ENCODE measurements at places on chromosomes 1 and 21.

GRCh38 chr1:15749399-15750291 is 7.3 kb downstream of the TMEM82 start:
- DNase-seq = no peak

- DNase-seq = no peak
Observed at GRCh38 chr1:170041423-170042192, 32.9 kb downstream of the KIFAP3 start.

DNA sequence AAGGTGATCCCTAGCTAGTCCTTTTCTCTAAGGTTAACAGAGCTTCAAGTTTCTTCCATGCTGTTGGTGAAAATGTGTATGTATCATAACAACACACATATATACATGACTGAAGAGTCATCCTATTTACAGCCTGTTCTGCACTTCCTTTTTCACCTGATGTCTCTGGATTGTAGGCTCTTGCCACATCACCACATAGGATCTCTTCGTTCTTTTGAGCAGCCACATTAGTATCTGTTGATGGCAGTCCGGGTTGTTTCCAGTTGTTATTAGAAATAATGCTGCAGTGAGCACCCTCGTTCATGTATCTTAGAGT is 19.7 kb downstream of the MRPL37 start:
- DNase-seq = no peak

GRCh38 chr1:154657556-154657955 is 49.6 kb upstream of the ADAR start:
- DNase-seq = no peak

DNA sequence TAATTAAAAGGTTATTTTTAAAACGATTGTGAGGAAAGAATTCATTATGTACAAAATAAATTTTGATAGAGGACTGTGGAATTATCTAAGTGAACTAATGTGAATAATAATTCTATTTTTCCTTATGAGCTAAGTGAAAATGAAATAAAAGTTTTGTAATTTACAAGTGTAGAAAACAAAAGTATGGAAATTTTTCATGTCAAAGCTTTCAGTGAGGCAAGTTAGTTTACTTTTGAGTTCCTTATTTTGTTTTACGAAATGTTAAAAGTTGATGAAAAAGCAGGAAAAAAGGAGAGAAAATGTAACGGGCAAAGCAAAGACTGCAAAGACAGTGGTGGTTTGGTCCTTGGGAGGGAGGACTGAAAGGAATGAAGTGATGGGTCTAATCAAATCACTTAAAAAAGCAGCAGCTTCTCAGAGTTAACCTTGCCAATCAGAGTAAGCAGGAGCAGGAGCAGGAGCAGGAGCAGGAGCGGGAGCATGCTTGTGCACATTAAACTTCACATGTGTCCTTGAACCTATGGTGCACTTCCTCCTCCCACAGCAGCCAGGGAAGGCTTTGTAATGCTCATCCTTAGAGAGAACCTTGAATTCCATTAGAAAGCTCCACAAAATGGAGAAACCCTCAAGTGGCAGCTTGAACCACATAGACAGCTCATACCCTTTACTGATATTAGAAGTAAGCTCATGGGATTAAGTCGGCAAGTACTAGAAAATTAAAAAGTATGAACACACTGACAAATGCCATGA is 133.4 kb downstream of the LHX4 start:
- DNase-seq = no peak

- DNase-seq = no peak
Observed at GRCh38 chr1:182476625-182477024, 26.7 kb downstream of the RGSL1 start.

- DNase-seq = no peak
Observed at GRCh38 chr21:44723177-44724131, 12.1 kb upstream of the TSPEAR start.

DNA sequence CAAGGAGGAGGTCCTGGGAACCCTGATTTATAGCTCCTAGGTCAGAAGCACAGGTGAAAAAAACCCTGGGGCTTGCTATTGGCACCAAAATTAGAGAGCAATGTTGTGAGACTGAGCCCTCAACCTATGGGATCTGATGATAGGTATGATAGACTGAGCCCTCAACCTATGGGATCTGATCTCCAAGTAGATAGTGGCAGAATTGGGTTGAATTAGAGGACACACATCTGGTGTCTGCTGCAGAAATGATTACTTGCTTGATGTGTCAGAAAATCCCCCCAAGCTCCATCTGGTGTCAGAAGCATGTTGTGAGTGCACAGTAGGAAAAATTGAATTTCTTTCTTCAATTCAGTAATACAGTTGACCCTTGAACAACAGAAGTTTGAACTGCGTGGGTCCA is 62.4 kb downstream of the MAP3K21 start:
- no peak for DNase-seq

DNA sequence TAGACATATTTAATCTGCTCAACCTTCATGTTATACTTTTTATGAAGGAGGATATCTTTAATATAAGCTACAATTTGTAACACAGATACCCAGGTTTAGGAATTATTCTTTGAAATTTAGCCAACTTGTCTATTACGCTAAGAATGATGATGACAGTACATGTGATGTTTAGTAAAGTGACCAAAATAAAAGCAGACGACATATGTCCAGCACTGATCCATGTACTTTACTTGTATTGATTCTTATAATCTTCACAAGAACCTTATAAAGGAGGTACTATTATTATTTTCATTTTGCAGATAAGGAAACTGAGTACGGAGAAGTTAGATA is 37.2 kb upstream of the ATG4C start:
- DNase-seq = no peak

- DNase-seq = no peak
Observed at GRCh38 chr1:215045698-215046308, 36.7 kb upstream of the KCNK2 start.

DNA sequence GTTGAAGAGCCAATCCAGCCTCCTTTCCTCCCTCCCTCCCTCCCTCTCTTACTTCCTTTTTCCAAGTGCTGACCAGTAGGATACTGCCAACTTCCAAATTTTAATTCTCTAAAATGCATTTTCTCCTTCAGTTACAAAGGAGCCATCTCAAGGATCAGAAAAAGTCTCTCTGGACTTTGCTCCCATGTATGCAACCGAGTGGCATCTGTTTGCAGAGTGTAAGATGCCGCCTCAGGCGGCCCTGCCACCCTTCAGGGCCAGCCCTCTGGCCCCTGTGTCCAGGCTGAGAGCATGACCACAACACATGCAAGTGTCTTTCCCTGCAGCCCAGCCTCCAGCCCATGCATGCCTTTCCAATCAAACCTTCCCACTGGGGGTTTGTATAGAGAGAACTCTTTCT is 205.3 kb upstream of the RAB4A start:
- no peak for DNase-seq

- DNase-seq = no peak
Observed at GRCh38 chr21:33872881-33873515, 42.6 kb downstream of the ATP5PO start.

- no peak for DNase-seq
Observed at GRCh38 chr21:46369520-46370235, 45.7 kb downstream of the PCNT start.

DNA sequence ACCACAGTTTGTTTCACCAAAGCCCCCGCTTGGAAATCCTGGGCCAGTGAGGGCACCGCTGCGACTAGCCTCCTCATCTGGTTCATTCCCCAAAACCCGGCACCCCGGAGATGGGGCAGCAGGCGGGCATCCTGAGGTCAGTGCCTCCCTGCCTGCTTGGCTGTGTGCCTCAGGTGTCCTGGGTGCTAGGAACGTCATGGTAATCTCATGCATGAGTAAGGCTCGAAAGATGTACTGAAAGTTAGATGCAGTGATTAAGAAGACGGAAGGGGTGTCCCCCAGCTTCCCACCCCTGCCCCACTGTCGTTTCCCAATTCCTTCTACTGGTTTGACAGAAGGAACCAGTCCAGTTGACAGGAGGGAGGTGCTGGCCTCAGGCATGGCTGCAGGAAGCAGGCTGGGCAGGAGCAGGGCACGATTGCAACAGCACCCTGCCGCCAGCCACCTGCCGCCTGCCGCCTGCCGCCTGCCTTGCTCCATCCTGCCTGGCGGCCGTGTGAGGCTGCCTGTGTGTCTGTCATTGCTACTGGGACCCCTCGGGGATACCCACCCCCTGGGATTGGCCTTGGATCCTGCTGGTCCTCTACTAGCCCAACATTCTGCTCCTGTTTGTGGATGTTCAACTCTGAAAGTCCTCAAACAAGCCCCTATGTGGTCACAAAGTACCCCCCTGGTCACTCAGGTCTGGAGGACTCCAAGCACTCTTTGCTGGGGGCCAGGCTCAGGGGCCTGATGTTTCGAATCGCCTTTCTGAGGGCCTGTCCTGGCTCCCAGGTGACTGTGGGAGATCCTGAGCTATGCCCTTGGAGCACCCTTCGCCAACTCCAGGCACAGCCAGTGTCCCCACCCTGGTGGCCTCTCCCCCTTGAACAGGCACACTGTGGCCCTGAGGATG is 73.0 kb upstream of the IFFO2 start:
- DNase-seq = no peak

GRCh38 chr1:111792249-111792648 is 36.5 kb downstream of the DDX20 start:
- no peak for DNase-seq

GRCh38 chr21:36706951-36707762 is 8.2 kb downstream of the SIM2 start:
- DNase-seq = no peak

- no peak for DNase-seq
Observed at GRCh38 chr1:184624626-184625025, 130.0 kb downstream of the EDEM3 start.

DNA sequence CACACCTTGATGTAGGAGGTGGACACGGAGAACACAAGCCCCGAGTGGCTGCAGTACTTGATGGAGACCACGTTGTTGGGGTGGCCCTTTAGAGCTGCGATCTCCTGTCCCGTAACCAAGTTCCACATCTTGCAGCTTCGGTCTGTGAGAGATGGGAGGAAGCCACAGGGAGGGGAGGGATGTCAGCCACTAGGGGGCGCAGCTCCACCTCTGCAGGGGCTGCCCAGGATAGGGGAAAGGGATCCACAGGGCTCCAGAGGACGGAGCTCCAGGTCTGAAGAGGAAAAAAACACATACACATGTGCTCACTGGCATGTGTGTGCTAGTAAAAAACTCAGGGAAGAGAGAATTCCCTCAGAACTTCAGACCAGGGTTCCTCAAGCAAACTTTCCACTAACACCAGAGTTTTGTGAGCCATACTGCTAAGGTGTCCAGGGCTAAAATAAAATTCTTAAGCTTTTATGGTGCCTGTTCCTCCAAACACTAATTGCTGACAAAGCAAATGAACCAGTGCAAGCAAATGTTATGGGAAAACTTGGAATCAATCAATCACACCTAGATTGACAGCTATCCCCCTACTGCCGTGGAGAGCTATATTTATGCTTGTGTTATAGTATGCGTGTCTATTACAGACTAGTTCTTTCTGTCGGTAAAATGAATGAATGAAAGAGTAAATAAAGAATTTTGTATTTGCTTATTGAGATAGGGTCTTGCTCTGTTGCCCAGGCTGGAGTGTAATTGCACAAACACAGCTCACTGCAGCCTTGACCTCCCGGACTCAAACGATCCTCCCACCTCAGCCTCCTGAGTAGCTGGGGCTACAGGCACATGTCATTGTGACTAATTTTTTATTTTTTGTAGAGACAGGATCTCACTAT is 43.7 kb downstream of the KIF21B start:
- DNase-seq = peak; percentile 48

DNA sequence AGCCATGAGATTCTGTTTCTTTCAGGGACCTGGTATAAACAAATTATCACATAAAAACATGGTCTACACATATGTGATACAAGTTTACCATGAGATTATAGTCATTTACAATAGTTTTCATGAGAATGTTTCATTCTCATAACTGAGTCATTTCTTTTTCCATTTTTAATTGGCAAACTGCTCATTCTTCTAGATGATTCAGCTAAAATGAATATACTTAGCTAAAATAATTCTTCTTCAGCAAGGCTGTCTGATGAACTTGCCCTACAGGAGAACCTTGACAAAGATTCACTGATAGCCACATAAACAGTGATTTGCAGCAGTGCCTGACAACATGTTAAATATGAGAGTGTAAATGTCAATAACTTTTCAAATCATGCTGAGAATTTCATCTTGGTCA is 253.2 kb downstream of the FMN2 start:
- no peak for DNase-seq

DNA sequence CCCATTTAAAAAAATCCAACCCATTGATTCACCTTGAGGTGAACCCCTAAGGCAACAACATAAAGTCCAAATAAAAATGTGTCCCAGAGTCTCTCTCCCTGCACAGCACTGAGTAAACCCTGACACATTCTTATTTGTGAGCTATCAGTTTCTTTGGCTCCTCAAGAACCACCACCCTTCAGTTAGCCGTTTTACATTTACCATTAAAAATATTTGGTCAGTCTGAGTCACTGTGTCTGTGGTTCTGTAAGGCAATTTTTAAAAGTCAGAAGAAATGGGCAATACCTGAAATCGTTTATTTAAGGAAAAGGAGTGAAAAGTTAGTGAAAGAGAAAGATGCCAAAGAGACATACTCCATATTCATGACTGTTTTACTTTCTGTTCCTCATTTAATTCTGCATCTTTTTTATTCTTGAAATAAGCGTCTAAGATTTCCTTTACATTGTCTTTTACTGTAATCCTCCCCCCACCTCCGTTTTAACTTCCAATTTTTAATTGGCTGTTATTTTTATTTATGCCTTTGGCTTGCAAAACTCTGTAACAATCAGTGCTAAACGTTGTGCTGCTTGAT is 91.7 kb upstream of the IVNS1ABP start:
- DNase-seq = no peak

DNA sequence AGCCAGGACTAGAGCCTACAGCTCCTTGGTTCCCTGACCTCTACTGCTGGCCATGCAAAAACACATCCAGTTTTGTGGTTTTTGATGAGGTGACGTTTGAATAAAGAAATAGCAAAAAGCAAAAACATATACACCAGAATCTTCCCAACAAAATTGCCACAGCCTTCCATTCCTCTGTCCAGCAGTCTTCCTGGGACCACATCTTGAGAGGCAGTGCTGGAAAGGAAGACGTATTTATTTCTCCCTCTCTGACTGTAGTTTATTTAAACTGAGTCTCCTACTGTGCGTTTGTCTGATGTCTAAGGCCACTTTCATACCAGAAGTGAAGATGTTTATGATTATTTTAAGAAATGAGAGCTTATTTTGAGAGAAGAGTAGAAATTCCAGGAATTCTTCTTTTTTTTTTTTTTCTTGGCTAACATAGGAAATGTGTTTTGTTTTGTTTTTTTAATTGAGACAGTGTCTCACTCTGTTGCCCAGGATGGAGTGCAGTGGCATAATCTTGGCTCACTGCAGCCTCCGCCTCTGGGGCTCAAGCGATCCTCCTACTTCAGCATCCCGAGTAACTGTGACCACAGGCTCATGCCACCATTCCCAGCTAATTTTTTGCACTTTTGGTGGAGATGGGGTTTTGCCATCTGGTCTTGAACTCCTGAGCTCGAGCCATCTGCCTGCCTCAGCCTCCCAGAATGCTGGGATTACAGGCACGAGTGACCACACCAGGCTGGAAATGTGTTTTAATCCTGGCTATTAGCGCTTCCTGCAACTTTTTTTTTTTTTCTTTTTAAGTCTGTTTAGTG is 118.5 kb downstream of the ITSN1 start:
- no peak for DNase-seq
